Psoas muscle (tissue), 8 donors: ENCODE measurements at places on chromosomes 5 and 9. TPM values are rescaled to one million over a fixed set of nuclear protein-coding genes. Genes with fewer than 3 reads are reported as not detected.

The PCDHGA9 gene
- total RNA-seq, result 2.2 TPM

The CDH12 gene
- total RNA-seq, result not detected

The TAF1L gene
- not detected for total RNA-seq

- no peaks in the 10 kb centered on the region for H3K36me3 ChIP-seq
- no peak for DNase-seq
- H3K4me1 ChIP-seq, result peaks cover 42% of the 10 kb centered on the region
- peak overlapping the region; percentile 15 for H3K27ac ChIP-seq
Measured at GRCh38 chr9:77944556-77945243, 86.9 kb downstream of the GNAQ start.

DNA sequence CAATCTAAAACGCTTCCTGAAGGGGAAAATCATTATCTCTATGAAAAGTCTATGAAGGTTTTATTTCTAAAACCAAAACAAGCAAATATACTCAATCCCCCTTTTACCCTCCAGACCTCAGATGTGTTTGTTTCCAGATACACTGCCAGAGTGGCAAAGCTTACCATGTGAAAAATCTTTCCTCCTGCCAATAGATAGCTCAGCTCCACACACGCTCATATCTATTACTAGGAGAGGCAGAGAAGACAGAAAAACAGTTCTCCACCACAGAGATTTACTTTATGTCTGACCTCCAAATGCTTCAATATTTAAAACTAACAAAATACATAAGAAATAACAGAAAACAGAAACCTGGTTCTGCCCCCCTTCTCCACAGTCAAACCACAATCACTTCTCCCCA, 7.0 kb downstream of the IRX2 start:
- no peak overlapping the region for H3K4me3 ChIP-seq
- no peaks in the 10 kb centered on the region for H3K36me3 ChIP-seq
- H3K27ac ChIP-seq, result no peak overlapping the region

- H3K36me3 ChIP-seq, result no peaks in the 10 kb centered on the region
- H3K4me1 ChIP-seq, result no peaks in the 10 kb centered on the region
- H3K27ac ChIP-seq, result no peak overlapping the region
- no peak overlapping the region for H3K4me3 ChIP-seq
- H3K27me3 ChIP-seq, result no peaks in the 10 kb centered on the region
Measured at GRCh38 chr5:160938532-160938931, 86.5 kb upstream of the ATP10B start.

GRCh38 chr9:35690614-35691333, 1.0 kb upstream of the TPM2 start:
- H3K36me3 ChIP-seq, result peaks cover 21% of the 10 kb centered on the region
- peaks cover 19% of the 10 kb centered on the region for H3K4me1 ChIP-seq
- peak overlapping the region; percentile 100 for H3K4me3 ChIP-seq
- H3K27ac ChIP-seq, result peak overlapping the region; percentile 100
- peak; percentile 86 for DNase-seq
- H3K27me3 ChIP-seq, result no peaks in the 10 kb centered on the region

DNA sequence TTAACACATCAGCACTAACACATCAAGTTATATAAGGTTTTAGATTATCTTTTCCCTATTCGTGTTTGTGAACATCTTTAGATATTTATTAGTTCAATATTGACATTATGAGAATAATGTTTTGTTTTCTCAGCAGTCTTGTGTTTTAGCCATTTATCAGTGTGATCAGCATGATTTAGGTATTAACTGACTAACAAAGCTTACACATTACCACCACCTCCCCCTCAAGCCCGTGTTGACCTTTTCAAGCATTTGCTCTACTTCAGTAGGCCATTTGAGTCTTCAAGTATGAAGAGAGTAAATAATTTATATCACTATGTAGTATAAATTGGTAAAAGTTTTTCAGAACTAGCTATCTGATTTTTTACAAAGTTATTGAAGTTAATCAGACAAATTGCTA, 6.9 kb downstream of the PBX3 start:
- no peaks in the 10 kb centered on the region for H3K27me3 ChIP-seq
- DNase-seq, result no peak
- no peaks in the 10 kb centered on the region for H3K36me3 ChIP-seq
- no peaks in the 10 kb centered on the region for H3K4me1 ChIP-seq
- no peak overlapping the region for H3K27ac ChIP-seq
- H3K4me3 ChIP-seq, result no peak overlapping the region

DNA sequence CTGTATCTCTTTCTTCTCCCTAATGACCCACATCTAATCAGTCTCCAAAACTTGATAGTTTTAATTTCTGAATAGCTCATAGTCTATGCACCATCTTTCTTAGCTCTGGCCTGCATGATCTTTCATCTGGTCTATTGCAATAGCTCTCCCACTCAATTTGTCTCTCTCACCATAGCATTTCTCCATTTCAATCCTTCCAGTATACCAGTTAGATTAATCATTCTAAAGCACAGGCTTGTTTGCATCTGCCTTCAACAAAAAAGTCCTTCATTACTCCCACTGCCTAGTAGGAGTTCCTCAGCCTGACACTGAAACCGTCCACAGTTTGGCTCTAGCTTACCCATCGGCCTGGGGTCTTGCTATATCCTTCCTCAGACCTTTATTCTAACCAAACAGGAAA, 344.9 kb downstream of the ENC1 start:
- H3K27ac ChIP-seq, result no peak overlapping the region
- DNase-seq, result no peak
- no peak overlapping the region for H3K4me3 ChIP-seq
- peaks cover 22% of the 10 kb centered on the region for H3K4me1 ChIP-seq
